ENCODE measurements at places on chromosomes 6 and 20.

GRCh38 chr20:35821807-35822242 lies 50.0 kb downstream of the PHF20 start:
- peak; percentile 36 for ATAC-seq

DNA sequence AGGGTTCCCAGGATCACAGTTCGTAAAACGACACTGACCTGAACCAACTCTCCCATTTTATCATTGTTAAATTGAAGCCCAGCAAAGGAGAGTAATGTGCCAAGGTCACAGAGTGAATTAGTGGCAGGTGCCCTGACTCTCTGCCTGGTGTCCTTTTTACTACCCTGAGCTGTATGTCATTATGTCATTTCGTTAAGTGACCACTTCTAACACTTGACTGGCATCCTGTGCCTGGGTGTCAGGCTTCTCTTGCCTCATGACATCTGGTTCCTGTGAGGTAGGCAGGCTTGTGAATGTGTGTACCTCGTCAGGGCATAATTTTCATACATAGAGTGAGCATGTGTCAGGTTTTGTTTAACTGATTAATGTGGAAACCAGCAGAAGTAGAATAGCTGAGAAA lies 48.6 kb downstream of the RALY start:
- ATAC-seq = no peak

- ATAC-seq = no peak
Measured at GRCh38 chr6:90004511-90004910, 110.2 kb downstream of the GJA10 start.

DNA sequence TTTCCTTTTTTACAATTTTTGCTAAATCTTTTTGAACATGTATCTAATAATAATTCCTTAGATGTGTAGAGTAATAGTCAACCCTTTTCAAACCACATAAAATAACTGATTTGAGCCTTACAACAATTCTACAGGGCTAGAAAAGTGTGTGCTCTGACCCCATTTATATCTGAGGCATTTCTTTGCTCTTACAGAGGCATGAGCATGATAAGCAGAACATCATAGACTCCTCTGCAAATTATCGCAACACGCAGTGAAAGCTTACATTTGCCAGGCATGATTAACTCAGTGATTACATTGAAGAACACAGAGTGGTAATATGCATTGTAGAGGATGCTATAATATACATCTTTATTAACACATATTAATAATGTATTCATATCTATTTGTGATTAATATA lies 120.4 kb downstream of the SIM1 start:
- no peak for ATAC-seq

- ATAC-seq = no peak
Measured at GRCh38 chr6:86502497-86502896, 434.8 kb upstream of the HTR1E start.

- ATAC-seq = no peak
Measured at GRCh38 chr6:19757036-19757435, 80.1 kb upstream of the ID4 start.

GRCh38 chr6:79538106-79538971 lies 1.1 kb upstream of the LCA5 start:
- no peak for ATAC-seq

- no peak for ATAC-seq
Measured at GRCh38 chr6:5250911-5251310, 9.8 kb downstream of the LYRM4 start.

DNA sequence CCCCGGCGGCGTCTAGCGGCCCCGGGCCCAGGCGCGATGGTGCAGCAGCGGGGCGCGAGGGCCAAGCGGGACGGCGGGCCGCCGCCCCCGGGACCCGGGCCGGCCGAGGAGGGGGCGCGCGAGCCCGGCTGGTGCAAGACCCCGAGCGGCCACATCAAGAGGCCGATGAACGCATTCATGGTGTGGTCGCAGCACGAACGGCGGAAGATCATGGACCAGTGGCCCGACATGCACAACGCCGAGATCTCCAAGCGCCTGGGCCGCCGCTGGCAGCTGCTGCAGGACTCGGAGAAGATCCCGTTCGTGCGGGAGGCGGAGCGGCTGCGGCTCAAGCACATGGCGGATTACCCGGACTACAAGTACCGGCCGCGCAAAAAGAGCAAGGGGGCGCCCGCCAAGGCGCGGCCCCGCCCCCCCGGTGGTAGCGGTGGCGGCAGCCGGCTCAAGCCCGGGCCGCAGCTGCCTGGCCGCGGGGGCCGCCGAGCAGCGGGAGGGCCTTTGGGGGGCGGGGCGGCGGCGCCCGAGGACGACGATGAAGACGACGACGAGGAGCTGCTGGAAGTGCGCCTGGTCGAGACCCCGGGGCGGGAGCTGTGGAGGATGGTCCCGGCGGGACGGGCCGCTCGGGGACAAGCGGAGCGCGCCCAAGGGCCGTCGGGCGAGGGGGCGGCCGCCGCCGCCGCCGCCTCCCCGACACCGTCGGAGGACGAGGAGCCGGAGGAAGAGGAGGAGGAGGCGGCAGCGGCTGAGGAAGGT lies 715 bp downstream of the SOX12 start:
- ATAC-seq = no peak

DNA sequence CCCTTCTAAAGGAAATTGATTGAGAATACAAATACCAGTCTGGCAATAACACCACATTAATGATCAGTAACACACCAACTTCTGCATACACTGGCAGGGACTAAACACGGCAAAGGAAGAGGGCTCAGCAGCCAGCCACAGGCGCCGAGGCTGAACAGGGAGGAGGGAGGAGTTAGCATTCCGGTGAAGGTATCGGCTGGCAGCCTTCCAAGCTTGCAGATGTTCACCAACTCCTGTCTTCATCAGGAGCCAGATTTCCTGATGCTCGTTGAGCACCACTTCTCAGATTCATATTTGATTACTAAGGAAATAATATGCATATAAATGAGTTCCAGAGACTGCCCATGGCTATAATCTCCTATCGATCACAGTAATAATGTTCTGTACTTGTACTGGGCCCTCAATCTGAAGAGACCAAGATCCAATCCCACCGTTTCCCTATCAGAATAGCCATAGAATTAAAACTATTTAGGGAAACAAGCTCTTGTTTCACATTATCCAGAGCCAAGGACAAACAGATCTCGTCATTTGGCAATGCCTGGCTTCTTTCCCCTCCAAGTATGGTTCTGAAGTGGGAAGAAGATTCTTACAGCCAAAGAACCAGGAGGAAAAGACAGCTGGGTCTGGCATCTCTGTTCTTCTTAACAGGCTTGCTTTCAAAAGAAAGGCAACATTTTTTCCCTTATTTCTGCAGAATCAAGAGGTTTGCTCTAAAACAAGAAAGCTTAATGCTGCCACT lies 42.2 kb downstream of the GFOD1 start:
- ATAC-seq = peak; percentile 33

- no peak for ATAC-seq
Measured at GRCh38 chr6:151387175-151387970, 4.0 kb downstream of the ZBTB2 start.

DNA sequence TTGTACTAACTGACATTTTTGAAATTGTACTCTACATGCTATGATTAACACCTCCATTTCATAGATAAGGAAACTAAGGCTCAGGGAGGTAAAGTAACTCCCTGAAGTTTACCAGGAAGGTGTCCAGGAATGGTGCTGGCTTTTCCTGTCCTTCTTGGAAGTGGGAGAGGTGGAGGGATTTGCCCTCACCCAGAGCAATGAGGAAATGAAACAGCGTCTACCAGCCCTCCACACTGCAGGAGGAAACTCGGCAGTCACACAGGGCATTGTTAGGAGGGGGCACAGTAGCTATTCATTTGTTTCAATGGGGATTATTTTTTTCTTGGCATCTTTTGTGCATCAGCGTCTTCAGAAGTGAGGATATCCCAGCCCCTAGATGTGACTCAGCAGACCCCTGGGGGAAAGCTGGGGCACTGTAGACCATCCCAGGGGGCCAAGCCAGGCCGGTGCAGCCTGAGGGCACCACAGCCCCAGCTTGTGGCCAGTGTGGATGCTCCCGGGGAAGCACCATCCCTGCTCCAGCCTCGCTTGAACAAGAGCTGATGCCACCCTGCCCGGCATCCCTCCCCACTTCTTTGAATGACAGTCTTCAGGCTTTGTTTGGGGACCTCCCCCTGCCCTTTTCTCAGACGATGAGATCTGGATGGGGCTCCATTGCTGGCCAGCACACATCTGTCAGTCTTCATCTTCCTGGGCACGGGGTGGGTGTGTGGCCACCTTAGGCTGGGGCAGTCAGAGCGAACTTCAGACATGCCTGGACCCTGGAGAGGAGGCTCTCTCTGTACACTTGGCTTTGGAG lies 224.4 kb upstream of the PMEPA1 start:
- ATAC-seq = no peak

GRCh38 chr6:22010102-22010501 lies 286.7 kb downstream of the PRL start:
- ATAC-seq = no peak

DNA sequence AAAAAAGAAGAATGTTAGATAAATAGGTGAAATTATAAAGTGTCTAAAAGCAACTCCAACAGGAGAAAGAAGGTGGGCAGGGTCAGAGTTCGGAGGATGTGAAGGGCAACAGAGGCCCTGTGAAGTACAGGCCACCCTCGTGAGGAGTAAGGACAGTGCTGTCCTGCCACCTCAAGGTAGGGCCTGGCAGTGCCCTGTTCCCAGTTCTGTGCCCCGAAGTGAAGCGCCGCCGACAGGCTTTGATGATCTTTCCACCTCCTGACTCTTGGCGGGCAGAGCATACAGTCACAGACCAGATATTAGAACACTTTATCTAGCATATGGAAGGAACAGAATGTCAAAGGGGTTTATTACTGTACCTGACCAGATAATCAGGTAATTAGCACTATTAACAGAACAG lies 75.8 kb downstream of the GJA10 start:
- no peak for ATAC-seq

DNA sequence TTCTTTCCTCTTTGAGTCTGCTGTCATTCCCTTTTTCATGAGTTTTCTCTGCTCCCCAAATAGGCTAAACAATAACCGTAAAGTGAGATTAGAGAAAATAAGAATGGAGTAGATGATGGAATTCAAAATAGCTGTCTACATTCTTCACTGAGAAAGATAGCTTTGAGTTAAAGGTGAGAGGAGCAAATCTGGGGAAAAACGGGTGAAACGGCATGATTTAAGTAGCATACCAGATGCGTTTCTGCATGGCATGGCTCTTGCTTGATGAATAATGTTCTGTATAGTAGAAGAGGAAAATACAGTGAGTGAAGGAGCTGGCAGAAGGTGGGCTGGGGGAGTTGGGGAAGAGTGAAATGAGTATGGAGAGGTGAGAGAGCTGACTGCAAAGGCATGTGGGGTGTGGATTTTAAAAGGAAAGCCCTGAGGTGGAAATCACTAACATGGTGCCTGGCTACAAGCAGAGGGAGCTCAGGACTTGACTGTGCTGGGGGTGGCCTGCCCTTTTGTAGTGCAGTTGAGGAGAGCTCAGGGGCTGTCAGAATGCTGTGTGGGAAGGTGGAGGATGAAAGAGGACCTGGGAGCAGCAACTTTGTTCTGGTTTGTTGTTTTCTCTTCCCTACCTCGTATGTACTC lies 8.8 kb downstream of the BICRAL start:
- peak; percentile 27 for ATAC-seq

DNA sequence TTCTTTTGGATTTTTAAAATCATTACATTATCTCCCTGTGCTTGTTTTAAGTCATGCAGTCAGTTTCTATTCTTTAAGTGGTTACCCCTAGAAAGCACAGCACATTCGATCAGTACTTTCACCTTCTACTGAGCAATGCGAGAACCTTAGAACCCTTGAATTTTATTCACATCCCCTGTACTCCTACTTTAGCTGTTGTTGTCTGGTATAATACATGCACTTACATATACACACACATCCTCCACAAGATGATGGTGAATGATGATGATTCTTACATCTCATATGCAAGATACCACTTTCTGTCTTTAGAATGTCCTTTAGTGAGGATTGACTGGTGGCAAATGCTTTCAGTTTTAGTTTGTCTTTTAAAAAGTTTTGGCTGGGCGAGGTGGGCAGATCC lies 5.7 kb downstream of the CDC40 start:
- no peak for ATAC-seq

- ATAC-seq = peak; percentile 91
Measured at GRCh38 chr6:39804466-39805065, 12.4 kb downstream of the DAAM2 start.

DNA sequence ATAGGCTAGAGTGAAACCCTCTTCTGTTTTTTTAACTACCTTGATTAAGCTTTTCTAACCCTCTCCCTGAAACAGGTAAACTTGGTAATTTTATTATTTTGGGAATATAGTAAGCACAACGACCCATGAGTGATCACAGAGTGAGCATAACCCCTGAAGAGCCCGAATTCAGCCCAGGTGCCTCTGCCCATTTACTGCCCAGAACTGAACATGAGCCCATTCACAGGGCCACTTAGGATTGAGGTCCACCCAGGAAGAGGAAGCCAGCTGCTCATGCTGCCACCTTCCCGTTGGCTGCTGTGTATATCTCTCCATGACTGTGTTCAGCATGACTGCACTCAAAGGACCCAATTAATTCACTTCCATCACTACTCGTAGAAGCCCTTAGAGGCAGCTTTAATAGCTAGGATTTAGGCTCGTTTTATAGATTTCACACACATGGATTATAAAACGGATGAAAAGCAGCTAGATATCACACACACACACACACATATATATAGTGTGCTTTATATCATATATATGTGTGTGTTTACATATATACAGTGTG lies 8.3 kb upstream of the PDE10A start:
- ATAC-seq = no peak

DNA sequence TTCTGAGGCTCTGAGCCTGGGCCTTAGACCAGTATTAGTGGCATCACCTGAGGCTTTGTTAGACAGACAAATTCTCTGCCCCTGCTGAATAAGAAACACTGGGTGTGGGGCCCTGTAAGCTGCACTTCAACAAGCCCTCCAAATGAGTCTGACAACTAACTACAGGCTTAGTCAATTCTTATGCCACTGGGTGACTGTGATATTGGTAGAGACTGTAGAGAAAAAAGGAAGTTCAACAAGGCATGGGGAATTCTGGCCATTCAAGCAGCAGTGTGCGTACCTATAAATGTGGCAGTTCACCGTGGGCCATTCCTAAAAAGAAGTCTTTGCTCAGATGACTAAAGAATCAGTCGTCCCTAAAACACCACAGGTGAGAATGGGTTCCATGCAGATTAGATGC lies 82.7 kb downstream of the MDN1 start:
- no peak for ATAC-seq

- ATAC-seq = peak; percentile 4
Measured at GRCh38 chr20:32017711-32018251, 7.5 kb downstream of the CCM2L start.

- ATAC-seq = no peak
Measured at GRCh38 chr20:58742668-58743566, 50.3 kb downstream of the NPEPL1 start.

DNA sequence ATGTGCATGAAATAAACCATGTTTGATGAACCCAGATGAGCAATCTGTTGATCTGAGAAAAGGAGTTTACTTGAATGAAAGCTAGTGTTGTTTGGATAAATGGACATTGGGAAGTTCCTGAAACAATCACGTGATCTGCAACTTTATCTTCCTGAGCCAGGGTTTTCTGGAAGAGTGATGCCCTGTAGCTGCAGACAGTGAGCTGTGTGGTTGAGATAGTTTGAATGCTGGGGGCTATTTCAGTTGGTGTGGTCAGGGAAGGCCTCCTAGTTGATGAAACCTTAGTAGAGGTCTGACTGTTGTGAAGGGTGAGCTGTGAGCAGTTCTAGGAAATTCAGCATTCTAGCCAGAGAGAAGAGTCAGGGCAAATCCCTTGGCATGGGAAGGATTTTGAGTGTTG lies 643.7 kb downstream of the UTRN start:
- no peak for ATAC-seq

Data from motor neuron (in vitro differentiated cells).